ENCODE measurements at places on chromosomes 4 and X.

GRCh38 chr4:19093951-19094350 is 1072.4 kb upstream of the LCORL start:
- no peak for DNase-seq

DNA sequence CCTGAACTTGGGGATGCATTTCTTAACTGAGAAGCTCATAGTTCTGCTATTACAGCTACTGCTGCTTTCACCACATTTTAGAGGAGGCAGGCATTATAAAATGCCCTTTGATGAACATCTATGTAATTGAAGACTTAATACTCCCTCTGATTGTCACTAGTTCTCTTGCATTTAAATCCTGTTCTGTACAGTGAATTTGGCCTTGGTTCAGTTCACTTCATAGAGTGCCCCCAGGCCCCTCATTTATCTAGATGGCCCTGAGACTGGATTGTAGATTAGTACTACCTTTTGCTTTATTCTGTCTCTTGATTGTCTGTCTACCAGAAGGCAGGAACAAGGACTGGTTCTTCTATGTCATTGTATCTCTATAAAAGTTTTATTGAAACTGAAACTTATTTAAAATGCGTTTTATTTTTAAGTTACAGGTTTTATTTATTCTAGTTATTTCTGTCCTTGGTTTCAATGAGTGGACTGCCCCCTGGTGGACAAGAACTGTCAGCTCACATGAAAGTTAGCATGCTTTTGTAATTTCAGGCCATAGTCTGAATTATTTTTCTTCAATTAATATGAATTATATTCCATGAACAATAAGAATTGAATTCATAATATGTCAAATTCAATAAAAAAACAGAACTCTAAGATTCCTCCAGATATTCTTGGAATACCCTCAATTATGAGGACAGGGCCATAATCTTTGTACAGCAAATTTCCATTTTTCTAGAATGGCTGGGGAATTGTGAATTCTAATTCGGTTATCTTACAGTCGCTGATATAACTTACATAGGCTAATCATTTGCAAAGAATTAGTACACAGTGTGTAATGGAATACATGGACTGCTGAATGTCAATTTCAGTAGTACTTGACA is 47.2 kb upstream of the TMEM33 start:
- no peak for DNase-seq

DNA sequence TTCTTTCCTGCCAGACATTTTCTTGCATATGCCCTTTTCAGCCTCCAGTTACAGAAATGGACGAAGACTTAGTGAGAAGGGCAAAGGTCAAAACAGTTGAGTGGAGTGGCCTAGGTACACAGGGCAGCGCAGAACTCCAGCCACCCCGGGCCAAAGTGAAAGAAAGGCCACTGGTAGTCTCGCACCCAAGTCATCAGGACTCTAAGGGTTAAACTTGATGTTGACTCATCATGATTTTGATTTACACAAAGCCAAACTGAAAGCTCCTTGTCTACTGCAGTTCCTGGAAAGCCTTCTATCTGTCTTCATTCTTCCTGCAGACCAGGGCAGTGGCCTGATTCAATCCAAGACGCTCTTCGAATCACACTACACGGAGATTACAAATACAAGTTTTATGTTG is 2.6 kb upstream of the IL13RA1 start:
- DNase-seq = no peak

DNA sequence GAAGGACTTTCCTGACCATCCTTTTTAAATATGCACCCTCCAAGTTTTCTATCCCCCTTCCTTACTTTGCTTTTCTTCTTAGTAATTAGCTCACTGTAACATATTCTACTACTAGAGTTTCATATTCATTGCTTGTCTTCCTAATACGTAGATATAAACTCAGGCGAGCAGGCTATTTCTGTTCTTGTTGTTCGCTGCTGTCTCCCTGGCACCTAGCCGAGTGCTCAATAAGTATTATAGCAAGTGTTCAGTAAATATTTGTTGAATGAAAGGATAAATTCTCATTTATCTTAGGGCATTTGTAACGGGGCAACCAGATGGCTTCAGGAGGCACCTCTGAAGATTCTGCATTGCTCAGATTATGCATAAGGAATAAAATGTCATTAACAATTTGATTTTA is 6.8 kb upstream of the RHOH start:
- DNase-seq = no peak

DNA sequence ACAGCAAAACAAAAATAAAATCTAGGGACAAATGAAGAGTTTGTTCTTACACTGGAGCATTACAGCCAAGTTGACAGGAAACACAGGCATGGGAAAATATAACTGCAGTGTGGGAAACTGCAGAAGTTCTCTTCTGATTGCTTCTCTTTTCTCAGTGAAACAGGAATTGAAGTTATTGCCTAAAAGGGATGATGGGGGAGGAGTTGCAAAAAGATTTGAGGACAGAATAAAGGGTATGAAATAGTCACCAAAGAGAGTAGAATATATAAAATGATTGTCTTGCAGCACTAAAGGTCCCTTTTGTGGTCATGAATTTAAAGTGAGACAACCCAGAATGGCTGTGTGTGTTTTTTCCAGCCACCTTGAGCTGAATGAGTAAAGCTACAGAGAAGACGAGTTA is 103.7 kb downstream of the JADE1 start:
- DNase-seq = no peak

DNA sequence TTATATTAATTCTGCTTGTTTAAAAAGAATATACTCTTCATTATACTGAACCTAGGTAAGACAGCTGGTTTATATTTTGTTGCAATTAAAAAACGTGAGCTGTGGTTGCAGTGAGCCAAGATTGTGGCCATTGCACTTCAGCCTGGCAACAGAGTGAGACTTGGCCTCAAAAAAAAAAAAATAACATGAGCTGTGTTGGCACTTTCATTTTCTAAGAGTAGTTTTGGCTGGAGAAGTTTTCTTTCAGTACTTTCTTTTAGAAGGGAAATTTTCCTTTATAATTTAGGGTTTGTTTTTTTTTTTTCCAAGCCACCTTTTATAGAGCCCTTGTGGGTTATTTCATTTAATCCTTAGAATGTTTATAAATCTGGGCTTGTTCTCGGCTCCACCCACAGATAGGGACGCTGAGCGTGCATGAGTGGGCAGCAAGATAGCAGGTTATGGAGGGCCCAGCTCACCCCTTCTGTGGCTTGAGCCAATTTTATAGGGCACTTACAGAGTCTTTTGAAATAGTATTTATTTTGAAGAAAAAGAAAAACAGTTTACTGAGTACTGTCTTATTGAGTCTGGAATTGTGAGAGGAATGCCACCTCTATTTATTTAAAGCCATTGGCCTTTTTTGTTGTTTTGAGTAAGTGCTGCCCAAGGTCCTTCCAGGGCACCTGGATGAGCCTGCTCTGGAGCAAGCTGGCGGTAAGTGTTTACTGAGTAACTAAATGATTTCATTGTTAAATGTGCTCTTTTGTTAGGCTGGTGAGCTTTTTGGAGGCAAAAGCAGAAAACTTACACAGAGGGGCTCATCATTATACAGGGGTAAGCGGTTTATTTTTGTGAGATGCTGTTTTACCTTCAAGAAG is 60.9 kb downstream of the HTT start:
- no peak for DNase-seq

- no peak for DNase-seq
These were observed 6.0 kb downstream of the PALLD start for GRCh38 chr4:168502861-168503260.

GRCh38 chrX:105226499-105226898 is 6.0 kb upstream of the TEX13A start:
- no peak for DNase-seq

DNA sequence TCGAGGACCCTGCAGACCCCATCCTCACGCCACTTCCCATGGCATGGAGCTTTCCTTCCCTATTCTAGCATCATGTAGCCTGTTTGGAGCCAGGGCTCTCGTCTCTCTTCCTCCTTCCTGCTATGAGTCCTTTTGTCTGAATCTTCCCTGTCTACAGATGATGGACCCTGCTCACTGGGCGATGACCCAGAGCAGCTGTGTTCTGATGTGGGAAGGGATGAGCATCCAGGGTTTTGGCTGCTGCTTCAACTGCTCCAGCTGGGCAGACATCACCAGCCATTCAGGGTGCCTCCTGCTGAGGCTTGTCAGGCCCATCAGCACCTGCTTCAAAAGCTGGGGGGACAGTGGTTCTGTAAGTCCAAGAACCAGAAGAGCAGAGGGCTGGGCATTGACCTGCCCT is 3.2 kb upstream of the CCKAR start:
- DNase-seq = no peak

- no peak for DNase-seq
These were observed 112.0 kb upstream of the ADRA2C start for GRCh38 chr4:3654036-3654807.

DNA sequence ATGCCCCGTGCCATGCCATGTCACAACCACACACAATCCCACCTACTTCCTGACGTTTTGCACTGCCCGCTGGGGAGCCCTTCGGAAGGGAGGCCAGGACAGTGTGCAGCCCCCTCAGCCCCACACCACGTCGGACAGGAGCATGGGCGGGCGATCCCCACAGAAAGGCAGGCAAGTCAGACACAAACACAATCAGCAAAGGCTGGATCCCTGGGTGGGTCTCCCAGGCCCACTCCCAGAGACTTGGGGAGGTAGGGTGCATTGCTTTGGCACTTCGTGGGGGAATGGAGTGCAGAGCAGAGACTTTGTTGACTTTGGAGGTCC is 14.1 kb downstream of the LETM1 start:
- no peak for DNase-seq

DNA sequence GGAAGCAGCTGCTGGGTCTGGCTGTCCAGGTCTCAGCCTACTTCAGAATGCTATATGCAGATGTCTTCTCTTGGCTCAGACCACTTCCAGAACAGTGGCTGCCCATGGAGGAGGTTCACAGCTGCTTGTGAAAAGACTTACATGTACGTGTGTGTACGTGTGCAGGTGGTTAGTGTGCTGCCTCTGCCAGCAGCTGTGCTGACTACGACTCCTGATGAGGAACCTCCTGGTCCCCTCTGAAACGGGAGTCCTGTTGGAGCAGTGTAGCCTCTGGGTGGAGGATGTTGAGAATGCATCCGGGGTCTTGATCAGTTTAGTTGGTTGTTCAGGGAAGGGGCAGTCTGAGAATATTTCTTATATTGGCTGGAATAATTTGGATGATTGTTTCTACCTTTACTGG is 155.9 kb upstream of the WDR1 start:
- DNase-seq = no peak

GRCh38 chrX:12843668-12844279 is 23.1 kb upstream of the TLR7 start:
- DNase-seq = no peak

- no peak for DNase-seq
These were observed 71.7 kb downstream of the FBXW7 start for GRCh38 chr4:152464030-152464823.

- no peak for DNase-seq
These were observed 61.7 kb upstream of the PLS3 start for GRCh38 chrX:115499112-115499805.

- DNase-seq = no peak
These were observed 139.5 kb downstream of the SH3KBP1 start for GRCh38 chrX:19747652-19748610.

DNA sequence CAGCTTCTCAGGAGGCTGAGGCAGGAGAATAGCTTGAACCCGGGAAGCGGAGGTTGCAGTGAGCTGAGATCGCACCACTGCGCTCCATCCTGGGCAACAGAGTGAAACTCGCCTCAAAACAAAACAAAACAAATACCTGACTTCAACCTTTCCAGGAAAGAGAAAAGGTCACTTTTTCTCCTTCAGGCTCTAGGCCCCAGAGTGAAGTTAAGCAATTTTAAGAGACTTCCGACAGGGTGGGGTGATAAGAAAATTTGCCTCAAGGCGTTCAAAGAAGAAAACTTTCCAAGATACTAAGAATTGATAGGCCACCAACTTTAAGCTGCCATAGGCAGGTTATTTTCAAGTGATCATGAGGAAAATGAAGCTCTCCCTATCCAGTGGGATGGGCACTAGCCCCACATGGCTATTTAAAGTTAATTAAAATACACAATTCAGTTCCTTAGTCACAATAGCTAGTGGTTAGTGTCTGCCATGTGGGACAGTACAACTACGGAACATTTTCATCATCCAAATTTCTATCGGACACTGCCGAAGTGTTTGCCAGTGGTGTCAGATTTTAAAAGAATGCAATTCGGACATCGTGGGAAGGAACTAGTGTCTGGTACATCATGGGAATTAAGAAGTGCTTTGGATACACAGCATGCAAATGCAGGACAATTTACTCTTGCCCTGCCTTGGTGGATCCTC is 33.0 kb downstream of the SMS start:
- no peak for DNase-seq

GRCh38 chrX:42117318-42117717 is 194.0 kb upstream of the CASK start:
- no peak for DNase-seq

- DNase-seq = no peak
These were observed 71.1 kb upstream of the KCNIP4 start for GRCh38 chr4:22019676-22020075.

DNA sequence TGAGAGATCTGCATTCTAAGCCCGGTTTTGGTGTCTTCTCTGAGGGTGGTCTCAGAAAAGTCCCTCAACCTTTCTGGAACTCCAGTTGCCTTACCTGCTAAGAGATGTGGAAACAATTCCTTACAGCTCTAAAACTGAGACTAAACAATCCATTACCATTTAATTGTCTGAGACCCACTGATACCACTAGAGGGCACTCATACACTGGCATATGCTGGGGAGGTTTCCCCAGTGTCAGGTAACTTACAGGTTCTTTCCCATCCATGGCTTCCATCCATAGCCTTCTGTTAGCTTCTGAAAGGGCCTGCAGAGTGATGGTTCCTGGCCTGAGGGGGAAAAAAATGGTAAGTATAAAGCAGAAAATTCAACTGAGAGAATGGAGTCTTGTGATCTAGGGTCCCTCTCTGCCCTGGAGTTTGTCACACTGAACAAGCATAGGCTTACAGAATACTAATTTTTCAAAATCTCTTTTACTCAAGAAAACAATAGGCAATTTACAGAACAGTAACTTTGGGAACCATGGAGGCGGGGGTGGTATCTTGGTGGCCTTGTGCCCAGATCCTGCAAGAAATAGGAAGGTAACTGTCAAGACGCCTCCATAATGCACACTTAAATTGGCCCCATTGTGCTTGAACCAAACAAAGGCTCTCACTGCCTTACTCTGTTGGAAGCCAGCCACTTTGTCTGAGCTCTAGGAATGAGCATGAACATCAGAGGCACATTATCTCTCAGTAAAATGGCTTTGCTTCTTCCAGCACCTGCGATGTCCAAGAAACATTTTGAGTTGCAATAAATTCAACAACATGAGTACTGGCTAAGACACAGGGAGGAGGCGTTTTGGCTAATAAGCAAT is 236.1 kb downstream of the OPHN1 start:
- no peak for DNase-seq

Data from brain pericyte (primary cell).